ENCODE measurements at places on chromosomes 5 and 9. TPM values are rescaled to one million over a fixed set of nuclear protein-coding genes. Genes with fewer than 3 reads are reported as not detected.
A peak's percentile ranks its signal among the peaks of the same experiment; 100 is the strongest.

DNA sequence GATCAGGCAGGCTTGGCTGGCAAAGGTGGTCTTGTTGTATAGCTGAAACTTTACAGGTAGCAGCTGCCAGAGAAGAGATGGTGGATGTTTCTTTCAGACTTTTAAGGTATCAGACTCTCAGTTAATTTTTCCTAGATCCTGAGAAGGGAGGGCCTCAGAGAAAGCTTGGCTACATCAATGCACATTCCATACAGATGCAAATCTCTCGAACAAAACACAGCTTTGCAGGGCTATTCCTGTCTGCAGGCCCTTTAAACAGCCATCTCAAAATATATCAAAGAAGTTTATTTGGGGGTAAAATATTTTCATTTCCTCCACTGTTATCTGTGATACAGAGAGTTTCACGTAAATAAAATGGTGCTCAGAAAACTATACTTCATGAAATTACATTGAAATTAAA lies 1584.4 kb downstream of the EFNA5 start:
- no peak for DNase-seq

DNA sequence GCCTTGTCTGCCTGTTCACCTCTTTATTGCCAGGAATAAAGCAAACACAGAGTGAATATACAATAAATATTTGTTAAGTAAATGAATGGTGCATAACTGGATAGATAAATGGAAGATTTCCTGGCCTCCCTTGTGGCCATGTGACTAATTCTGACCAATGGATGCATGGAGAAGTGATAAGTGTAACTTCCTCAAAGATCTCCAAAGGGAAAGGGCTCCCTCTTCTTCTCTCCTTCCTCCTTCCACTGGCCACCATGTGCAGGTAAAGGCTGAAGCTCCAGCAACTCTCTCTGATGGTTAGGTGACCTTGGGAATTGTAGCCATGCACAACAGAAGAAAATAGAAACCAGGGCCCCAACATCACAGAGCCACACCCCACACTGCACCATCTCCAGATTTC lies 174.4 kb downstream of the EBF1 start:
- no peak for DNase-seq

DNA sequence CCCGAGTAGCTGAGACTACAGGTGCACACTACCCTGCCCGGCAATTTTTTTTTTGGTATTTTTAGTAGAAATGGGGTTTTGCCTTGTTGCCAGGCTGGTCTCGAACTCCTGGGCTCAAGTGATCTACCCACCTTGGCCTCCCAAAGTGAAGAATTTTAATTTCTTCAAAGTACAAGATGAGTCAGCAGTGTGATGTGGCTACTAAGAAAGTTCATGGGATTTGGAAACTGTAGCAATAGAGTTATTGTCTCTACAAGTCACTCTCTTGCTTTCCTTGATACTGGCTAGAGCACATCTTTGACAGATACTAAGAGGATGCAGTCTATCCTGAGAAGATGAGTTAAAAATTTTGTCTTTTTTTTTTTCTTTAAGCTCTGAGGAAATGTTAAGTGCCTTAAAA lies 1.6 kb downstream of the CREB3 start:
- no peak for DNase-seq

Gene RAB14
- 34.5 TPM for total RNA-seq

- peak; percentile 12 for DNase-seq
These were observed 581 bp upstream of the C9orf40 start for GRCh38 chr9:74953235-74953751.
